ENCODE measurements at places on chromosomes 11 and 22.

GRCh38 chr22:46590334-46590733, 29.9 kb upstream of the GRAMD4 start:
- DNase-seq = no peak

DNA sequence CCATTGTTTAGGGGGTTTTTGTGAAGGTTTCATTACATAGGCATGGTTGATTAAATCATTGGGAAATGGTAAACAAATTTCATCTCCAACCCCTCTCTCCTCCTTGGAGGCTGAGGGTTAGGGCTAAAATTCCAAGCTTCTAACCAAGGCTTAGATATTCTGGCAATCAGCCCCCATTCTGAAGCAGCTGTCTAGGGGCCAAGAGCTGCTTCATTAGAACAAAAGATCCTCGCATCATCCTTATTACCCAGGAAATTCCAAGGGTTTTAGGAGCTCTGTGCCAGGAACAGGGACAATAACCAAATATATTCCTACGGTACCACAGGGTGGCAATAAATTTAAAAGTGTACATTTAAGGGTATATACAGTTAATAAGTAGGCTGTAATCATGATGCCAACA, 22.5 kb upstream of the EED start:
- DNase-seq = no peak

- no peak for DNase-seq
Observed at GRCh38 chr11:127649071-127649470, 648.5 kb upstream of the KIRREL3 start.

- peak; percentile 67 for DNase-seq
Observed at GRCh38 chr11:64916040-64916774, 802 bp downstream of the ATG2A start.

DNA sequence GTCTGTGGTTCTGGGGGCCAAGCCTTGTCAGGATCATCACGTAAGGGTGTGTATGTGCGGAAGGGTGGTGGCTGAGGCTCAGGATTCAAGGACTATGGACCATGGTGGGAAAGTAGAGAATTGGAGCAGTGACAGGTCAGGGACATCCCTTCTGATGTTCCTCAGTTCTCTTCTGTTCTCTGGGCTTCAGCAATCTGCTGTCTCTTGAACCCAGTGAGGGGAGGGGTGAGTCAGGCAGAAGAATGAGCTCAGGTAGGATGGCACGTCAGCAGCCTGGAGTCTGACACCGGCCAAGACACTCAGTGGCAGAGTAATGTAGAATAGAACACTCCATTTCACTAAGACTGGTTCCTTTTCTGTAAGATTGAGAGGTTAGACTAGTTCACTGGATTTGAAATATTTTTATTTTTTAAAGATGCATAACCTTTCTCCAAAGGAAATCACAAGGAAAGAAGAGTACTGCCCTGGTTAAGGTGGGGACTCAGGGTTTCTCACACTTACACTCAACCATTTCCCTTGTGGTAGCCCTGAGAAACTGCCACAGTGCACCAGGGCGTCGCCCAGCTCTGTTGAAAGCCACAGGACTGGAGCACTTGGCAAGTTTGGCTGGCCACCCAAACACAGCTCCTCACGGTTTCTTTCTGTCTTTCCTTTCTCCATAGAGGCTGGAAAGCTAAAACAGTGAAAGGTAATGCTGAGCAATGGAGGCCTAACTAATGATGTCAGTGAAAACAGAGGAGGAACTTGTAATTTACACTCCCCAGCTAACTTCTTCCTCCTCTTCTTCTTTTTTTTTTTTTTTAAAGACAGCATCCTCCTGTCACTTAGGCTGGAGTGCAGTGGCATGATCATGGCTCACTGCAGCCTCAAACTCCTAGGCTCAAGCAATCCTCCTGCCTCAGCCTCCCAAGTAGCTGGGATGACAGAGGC, 23.1 kb upstream of the MICAL2 start:
- DNase-seq = no peak

DNA sequence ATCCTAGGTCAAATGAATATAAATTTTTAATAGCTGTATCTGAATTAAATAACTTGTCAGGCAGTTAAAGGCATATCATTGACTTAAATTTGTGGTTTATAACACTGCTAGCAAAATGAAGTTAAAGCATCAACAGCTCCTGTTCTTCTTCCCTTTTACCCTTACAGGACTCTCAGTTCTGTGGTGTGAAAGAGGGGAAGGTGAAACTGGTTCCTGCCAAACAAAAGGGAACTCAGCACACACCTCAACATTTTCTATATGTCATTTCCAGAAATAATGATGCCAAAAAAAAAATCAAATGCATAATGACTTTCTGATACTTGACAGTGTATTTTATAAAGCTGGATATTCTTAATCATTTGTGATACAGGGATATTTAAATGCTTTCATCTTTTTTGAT, 21.2 kb downstream of the ARL14EP start:
- no peak for DNase-seq

DNA sequence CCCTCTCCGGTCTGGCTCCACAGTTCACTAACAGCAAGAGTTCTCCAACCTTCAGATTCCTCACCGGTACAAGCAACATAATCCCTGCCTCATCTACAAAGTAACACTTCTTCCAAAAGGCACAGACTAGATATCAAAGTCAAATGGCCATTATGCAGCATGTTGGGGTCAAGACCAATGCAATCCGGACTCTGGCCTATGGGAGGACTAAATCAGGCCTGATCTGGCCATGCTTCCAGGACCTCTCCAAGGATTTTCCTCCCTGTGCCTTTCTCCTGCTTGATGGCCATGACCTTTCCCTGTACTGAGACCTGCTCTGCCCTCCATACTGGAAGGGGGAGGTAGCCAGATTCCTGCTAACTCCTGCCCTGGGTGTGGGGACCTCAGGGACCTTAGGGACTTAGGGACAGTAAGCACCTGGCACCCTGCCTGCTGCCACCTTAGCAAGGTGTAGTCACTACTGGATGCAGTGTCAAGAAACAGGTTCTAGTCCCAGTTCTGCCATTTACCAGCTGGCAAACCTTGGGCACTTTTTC, 6.7 kb downstream of the TBC1D10A start:
- DNase-seq = no peak

GRCh38 chr11:72081821-72082453, 1.3 kb downstream of the LRRC51 start:
- DNase-seq = no peak

GRCh38 chr11:34588701-34589100, 32.2 kb upstream of the EHF start:
- DNase-seq = no peak

- no peak for DNase-seq
Observed at GRCh38 chr11:120523196-120523595, 11.6 kb downstream of the GRIK4 start.

DNA sequence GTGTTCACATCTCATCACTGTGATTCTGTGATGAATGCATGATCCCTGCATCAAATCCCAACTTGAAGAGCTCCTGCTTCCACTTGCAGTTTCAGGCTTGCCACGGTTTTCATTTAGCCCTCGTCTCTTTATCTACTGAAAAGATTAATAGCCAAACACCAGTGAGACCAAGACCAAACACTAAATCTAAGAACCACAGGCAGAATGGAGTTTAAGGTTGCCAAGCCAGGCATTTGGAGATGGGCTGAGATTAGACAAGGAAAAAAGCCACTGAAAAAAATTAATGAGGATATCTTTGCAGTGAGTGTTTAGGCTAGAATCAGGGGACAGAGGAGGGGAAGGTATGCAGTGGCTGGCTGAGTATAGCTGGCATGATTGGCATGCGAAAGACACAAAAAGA, 227.2 kb upstream of the BLID start:
- no peak for DNase-seq

DNA sequence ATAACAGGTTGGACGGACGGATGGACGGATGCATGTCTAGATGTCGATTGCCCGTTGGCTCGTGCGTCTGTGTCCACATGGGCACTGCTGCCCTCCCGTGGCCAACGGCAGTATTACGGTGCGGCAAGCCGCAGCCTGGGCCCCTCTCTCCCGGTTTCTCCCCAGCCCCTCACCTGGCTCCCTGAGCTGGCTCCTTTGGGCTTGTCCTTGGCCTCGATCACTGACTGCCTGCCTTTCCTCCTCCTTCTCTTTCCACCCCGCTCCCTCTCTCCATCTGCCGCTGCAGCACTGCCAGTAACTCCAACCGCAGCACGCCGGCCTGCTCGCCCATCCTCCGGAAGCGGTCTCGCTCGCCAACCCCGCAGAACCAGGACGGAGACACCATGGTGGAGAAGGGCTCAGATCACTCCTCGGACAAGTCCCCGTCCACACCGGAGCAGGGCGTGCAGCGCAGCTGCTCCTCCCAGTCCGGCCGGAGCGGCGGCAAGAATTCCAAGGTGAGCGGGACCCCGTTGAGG, 77.3 kb downstream of the SCN3B start:
- peak; percentile 87 for DNase-seq

DNA sequence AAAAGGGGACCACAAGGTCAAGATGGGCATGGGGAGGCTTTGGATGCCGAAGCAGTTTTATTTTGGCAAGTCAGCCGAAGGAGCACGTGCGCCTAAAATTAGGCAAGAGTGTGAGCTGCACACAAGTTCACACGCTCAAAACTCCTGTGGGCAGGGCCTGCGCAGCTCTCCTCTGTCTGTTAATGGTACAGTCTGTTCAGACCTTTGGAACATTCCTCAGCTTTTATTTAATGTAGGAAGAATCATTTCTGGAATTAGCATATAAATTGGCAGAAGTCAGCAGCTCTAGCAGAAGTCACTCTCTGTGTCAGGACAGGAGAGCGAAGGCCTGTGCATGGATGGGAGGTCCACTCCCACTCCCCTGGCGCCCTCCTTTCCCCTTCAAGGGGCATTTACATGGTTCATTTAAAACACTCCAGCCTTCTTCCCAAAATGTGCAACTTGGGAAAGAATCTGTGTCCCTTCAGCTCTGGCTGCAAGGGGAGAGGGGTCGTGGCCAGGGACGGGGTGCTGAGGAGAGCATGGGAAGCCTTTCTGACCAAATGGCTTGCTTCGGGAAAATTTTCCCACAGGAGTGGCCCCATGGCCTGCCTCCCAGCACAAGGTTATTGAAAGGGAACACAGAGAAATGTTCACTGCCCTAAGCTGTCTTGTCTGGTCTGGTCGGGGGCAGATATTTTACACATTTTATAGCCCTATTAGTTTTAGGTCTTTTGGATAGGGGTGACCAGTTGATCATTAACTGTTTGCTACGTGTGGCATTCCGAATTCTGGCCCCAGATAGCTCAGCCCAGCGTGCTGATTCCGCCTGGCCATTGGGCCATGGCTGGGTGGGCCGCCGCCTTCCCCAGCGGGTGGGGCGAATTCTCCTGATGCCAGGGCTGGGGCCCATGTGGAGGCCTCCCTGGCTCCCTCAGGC, 43.9 kb upstream of the SMIM38 start:
- DNase-seq = no peak

- DNase-seq = no peak
Observed at GRCh38 chr22:48263791-48264351, 1501.4 kb downstream of the TBC1D22A start.

DNA sequence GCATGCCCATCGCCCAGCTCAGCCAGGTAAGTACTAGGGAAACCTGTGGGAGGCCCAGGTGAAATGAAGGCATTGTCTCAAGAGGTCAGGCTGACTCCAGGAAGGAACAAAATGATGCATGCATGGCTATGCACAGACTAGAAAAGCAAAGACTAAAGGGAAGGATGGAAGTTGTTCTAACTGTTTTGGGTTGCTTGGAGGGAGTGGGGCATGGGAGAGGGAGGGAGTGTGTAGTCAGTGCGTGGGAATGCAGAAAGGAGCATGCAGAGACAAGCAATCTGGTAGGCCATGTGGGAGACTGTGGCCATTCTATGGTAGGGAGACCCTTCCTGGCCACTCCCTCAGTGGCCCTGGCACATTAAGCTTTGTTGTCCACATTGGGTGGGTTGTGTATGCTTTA, 2.9 kb downstream of the MICAL3 start:
- DNase-seq = no peak

DNA sequence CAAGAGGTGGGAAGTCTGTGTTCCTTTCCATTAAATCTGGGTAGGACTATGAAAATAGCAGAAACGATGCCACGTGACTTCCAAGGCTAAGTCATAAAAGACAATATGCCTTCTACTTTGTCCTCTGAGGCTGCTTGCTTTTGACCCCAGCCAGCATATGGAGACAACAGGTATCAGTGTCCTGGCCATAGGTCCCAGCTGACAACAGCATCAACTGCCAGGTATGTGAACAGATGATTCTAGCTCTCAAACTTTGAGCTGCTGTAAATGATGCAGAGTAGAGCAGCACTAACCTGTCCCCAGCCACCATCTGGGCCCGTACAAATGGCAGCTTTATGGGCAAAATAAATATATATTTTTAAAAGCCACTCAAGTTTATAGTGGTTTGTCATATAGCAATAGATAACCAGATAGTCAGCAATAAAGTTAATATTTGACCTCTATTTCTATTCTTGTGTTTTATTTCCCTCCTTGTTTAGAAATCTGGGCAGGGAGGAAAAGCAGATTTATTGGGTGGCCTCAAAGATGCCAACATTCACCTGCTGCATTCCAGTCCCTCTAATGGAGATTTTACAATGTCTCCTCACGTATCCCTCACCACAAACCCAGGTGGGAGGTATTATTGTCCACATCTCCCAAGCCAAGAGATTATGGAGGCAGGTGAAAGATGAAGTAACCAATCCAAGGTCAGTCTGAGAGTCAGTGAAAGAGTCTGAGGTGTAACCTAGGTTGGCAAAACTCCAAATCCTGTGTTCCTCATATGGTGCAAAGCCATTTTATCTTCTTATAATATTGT, 209.6 kb upstream of the LARGE1 start:
- no peak for DNase-seq

DNA sequence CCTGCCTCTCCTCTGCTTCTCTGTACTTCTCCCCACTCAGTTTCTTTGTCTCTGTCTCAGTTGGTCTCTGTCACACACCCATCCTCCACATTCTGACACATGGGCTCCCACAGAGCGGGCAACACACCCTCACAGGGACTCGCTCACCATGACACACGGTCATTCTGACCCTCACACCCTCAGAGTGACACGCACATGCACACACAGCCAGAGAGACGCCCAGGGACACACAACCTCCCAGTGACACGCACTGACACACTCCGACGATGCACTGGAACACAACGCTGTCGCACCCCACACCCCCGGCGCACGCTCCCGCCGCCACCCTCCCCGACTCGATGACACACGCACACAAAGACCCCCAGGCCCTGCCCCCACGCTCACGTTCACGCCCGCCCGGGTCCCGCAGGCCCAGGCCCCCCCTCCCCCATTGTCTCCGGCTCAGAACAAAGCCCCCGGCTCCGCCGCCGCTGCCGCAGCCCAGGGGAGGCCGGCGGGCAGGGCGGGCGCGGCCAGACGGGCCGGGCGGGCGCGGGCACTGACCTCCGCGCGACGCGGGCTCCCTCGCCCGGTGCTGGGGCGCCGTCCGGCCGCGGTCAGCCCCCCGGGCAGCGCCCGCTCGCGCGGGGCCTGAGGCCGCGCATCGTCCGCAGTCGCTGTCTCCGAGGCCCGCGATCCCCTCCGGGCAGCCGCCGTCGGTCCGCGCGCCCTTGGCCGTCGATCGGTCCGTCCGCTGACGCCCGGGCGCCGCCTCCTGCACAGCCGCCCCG, 404 bp downstream of the DCHS1 start:
- peak; percentile 52 for DNase-seq

DNA sequence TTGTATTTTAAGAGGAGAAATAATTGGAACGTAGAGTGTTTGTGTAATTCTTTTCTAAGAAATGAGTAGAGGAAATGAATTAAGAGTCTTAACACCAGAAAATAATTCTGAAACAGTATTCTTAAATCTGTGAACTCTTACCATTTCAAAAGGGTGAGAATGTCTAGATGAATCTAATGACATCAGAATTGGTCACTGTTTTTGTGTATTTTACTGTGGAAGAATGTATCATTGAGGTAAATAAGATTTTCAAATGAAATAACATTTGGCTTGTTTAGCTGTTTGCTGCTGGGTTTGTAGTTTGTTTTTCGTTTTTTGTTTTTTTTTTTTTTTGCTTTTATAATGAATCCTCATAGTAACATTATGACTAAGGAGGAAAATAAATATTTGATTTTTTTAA, 97.6 kb downstream of the EMSY start:
- DNase-seq = no peak
